ENCODE measurements at places on chromosomes 6 and 20.

- DNase-seq = no peak
Observed at GRCh38 chr6:109469591-109470189, 13.3 kb downstream of the ZBTB24 start.

GRCh38 chr6:145561095-145562072 lies 173.9 kb downstream of the EPM2A start:
- no peak for DNase-seq

DNA sequence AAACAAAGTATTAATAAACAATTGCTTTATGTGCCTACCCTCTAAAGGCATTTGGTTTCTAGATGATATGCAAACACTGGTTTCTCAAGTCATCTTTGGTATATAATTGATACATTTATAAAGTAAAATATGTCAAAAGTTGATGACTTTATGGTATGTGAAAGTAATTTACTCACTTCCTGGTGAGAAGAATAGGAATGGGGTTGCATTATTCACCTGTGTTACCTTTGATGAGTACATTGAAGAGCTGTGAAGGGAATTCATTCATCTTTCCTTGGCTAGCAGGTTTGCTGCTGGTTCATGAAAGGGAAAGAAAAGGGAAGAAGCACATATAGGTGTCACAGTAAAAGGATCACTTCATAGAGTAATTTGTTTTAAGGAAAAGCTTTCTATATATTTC lies 20.4 kb downstream of the RNF217 start:
- no peak for DNase-seq

- no peak for DNase-seq
Observed at GRCh38 chr20:47118641-47119040, 224.0 kb downstream of the EYA2 start.

DNA sequence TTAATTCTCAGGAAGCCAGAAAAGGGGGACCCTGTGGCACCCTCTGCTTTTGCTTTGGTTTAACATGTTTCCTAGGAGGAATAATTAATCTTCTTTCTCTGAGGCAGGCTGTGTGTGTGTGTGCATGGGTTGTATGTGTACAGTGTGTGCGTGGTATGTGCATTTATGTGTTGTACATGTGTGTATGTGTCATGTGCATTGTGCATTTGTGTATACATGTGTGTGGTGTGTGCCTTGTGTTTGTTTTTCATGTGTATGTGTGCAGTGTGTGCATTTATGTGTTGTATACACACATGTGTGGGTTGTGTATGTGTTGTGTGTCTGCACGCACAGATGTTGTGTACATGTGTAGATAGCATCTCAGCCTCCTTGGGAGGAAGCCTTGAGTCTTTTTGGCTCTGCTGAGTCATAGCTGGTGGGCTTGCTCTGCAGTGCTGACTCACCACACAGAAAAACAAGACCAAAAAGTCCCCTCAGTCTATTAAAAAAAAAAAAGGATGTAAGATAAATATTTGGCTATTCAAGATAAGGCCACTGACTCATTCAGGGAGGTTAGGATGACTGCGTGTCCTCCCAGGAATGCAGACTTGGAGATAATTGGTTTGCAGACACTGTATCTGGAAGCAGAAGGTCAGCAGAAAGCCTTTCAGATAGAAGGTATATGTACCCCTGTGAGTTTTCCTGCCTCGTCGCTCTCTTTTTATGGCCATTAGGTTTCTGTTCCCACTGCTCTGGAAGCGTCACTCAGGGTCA lies 58.6 kb downstream of the SYNJ2 start:
- peak; percentile 90 for DNase-seq

- DNase-seq = no peak
Observed at GRCh38 chr20:53098621-53099020, 126.5 kb downstream of the TSHZ2 start.

- peak; percentile 31 for DNase-seq
Observed at GRCh38 chr6:148471624-148472159, 129.1 kb downstream of the SASH1 start.

DNA sequence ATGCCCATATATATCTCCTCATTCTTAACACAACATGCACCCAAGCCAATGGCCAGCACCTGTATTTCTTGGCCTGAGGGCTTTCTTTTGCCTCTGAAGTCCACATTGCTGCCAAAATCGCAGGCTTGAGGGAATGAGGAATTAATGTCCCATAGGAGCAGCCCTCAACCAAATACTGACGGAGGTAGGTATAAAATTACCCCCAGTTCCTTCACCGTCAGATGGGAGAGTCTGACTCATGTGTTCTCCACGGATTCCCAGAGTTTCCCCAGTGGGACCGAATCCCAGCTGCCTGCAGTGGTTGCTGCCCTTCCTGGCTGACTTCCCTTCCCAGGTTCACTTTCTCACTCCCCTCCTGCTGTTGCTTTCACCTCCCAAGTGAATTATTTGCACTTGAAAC lies 602.2 kb upstream of the NOX3 start:
- DNase-seq = no peak

- DNase-seq = no peak
Observed at GRCh38 chr6:118134736-118135135, 227.7 kb downstream of the SLC35F1 start.

- DNase-seq = no peak
Observed at GRCh38 chr6:170030284-170030815, 260.5 kb downstream of the DLL1 start.

DNA sequence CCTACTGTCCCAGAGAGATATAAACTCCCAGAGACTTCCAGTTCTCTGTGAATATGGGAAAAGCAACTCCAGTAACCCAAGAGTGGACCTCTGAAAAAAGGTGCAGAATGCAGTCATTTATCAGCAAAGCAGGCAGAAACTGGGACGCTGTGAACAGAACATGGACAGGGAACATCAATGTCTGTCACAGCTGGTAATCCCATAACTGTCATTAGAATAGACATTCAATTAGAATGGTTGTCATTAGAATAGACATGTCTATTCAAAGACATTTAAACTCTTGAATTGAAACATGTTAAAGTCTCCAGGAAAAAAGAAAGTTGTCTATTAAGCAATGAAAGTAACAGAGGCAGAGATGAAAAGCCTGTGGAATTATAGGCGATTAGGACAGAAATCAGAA lies 302.1 kb downstream of the BTBD3 start:
- no peak for DNase-seq

DNA sequence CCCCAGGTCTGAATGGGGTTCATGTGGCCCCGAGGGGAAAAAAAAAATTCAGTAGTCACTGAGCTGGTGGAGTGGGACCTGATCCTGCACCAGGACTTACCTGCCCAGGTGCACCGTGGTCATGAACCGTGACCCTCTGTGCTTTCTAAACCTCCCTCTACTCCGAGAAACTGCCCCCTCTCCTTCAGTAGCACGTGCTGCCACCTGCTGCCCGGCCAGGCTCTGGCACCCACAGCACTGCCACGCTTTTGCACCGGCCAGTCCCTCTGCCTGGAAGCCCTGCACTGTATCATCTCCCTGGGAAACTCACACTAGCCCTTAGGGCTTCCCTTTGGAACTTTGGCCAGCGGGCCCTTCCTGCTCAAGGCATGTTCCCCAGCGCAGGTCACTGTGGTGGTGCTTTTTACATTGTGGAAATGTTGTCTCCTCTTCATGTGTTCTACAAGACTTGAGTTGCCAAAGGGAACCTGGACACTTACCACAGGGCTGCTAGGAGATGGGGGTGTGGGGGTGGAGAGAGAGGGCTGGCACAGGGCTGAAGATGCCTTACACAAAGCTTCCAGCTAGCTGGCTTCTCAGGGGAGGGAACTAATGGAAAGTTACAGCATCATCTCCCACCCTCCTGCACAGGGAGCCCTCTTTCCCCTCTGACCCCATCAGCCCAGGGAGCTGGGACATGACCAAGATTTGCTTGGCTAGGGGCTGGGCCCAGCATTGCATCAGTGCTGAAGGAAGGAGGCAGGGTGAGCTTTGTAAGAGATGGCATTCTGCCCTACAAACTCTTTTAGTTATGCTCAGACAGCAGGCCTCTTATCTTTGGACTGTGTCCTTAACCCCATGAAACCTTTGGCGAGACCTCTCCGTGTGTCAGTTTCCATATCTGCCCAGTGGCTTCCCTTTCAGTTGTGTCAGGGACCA lies 2.5 kb upstream of the PTPRT start:
- no peak for DNase-seq

GRCh38 chr20:43532416-43533055 lies 25.0 kb downstream of the L3MBTL1 start:
- no peak for DNase-seq

GRCh38 chr6:63261820-63262219 lies 50.6 kb downstream of the FKBP1C start:
- DNase-seq = no peak

- DNase-seq = no peak
Observed at GRCh38 chr6:85462673-85463072, 12.8 kb downstream of the NT5E start.

DNA sequence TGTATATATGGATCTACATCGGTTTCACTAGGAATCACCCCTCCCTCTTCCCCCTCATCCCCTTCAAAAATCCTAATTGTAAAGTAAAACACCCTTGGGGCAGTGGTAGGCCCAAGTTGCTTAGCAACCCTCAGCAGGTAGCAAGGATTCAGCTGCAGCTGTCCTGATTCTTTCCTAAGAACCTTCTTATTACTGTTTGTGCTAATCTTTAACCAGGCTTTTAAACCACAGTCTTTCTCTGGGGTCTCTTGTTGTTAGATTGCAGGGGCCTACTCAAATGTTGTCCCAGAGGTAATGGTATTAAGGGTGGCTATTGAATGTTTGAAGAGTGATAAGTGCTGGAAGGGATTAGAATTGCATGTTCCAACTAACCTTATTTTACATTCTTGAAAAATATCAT lies 46.4 kb downstream of the PRL start:
- no peak for DNase-seq

- no peak for DNase-seq
Observed at GRCh38 chr6:10412461-10413261, 2.2 kb downstream of the TFAP2A start.

DNA sequence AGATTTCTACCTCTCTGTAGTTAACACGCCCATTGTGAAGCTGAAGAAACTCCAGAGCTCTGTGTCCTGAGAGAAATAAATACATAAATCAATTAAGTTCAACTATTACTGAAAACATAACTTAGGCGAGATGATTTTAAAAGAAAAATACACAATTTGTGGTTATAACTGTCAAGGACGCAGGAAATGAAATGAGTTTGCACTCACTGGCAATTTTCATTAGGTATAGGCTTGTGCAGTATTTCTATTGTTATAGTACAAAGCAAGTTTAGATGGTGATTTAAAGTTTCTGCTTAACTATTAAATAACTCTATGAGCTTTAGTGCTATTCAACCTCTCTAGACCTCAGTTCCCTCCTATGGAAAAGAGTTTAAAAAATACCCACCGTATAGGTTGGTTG lies 3.3 kb downstream of the GPLD1 start:
- DNase-seq = no peak

- DNase-seq = no peak
Observed at GRCh38 chr6:28922004-28922820, 1.6 kb downstream of the TRIM27 start.

GRCh38 chr20:1467082-1467354 lies 369 bp upstream of the NSFL1C start:
- no peak for DNase-seq

GRCh38 chr6:11803591-11803971 lies 25.0 kb upstream of the ADTRP start:
- no peak for DNase-seq

DNA sequence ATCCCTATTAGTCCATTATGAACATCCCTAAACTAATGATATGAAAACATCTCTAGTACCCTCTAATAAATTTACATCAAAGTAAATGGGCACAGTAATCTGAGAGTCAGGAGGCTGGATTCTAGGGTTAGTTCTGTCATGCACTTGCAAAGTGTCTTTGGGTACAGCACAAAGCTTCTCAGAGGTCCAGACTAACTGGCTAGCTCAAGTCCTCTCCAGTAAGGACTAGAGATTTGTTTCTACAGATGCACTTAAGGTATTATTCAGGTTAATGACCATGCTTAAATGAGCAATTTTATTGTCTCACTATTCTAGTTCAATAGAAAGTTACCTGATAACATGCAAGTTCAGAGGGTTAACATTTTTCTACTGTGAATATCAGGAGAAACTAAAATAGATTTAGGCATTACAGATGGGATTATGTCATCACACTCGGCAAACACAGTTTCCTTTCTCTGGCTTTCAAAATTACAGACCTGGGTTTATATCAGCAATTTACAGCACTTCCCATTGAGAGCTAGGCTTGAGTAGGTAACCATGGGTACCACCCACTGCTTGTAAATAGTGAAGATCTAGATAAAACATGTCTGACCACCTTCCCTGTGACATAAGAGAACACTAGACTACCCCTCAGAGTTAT lies 402.9 kb upstream of the RUNX2 start:
- no peak for DNase-seq

GRCh38 chr6:79810871-79811270 lies 136.5 kb downstream of the ELOVL4 start:
- no peak for DNase-seq

DNA sequence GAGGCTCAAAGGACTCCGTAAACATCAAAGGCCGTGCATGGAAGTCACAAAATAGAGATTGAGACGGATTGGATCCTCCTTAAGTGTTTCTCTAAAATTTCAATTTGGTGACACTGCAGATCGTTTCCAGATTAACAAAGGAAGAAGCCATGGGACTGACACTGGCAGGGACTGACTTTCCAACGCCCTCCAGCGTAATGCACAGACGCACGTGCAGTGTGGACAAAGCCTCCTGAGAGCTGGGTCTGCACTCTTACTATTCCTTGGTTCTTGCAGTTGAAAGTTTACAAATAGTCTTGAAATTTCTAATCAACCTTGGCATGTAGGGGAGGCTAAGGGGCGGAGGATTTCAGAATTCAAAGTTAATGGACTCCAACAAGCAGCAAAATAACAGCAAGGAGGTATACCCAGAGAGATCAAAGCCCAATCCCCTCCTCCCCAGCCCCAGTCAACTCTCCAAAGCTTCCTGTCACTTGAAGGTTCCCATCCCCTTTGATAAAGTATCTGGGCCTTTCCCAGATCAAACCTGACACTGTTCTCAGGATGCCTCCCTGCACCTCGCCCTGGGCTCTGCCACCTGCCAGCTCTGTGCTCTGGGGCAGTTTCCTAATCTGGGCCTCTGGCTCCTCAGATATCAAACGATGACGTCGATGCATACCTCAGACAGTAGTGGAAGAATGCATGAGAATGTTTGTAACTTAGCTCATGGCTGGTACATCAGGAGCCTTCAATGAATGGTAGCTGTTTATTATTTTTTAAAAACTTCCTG lies 106.5 kb upstream of the TRAF3IP2 start:
- DNase-seq = no peak

GRCh38 chr6:112743323-112743722 lies 396.2 kb downstream of the RFPL4B start:
- no peak for DNase-seq

All from AG09319 (cell line).